ENCODE measurements at places on chromosomes 11 and 22.

DNA sequence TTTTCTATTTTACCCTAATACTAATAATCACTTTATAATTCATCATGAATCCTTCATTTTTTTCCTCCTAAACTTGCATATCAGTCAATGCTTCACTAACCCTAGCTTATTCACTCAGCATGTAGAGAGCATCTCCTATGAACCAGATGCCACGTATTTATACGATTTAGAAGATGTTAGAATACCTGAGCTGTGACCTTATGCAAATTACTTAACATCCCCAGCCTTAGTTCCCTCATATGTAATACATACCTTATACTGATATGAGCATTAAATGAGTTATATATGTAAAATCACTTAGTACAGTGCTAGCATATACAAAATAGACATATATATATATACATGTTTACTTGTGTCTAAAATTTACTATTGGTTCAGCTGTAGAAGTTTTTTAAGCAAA, 9.0 kb downstream of the FAM76B start:
- no peak for DNase-seq

DNA sequence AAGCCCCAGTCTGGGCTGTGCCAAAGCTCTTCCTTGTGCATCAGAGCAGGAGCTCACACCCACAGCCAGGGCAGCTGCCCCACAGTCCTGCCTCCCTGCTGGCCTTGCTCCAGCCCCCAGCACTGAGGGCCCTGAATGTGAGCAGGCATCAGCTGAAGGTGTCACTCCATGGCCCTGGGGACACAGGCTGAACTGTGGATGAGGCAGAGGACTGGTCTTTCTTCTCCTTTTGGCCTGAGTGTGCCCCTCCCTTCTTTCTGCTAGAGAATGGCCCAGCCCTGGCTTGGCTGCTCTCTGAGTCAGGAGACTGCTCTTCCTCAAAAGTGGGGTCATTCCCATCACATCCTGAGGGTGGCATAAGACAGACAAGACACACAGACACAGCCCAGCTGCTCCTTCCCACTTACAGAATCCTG, 16.2 kb downstream of the OTOG start:
- DNase-seq, result no peak

DNA sequence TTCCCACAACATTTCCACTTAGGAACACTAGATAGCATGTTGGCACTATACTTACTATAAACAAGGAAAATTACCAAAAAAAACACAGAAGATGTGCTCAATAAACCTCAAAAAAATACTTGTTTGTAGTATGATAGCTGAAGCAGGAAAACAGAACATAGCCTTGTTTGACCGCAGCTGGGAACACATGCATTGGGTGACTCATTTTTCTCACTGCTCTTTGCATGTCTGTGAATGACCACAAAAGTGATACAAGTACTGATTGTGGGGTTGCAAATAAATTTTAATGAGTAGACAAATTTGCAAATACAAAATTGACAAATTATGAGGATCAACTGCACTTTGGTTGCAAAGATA, 22.8 kb upstream of the GUCY1A2 start:
- no peak for DNase-seq

- no peak for DNase-seq
Measured at GRCh38 chr11:129414144-129414872, 38.7 kb downstream of the BARX2 start.

- DNase-seq, result no peak
Measured at GRCh38 chr11:1820463-1821325, 14.1 kb upstream of the SYT8 start.

- no peak for DNase-seq
Measured at GRCh38 chr11:133818302-133818701, 27.0 kb downstream of the SPATA19 start.
